ENCODE measurements at places on chromosomes 2 and 18.

GRCh38 chr2:47334356-47335136 lies 68.4 kb upstream of the MSH2 start:
- DNase-seq, result no peak

DNA sequence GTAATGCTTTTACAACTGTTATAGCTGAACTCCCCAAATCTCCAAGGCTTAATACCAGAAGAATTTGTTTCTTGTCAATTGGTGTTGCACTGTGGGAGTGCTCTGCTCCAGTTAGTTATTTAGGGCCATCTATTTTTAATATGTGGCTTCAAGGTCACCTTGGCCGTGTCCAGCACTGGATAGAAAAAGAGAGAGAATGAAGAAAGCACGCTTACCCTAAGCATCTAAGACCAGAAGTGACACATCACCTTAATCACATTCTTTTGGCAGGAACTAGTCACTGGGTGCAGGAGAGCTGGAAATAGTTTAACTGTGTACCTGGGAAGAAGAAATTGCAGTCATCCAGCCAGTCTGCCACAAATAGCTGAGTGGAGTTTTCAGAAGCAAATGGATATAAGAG lies 78.8 kb downstream of the VWC2L start:
- DNase-seq, result no peak

DNA sequence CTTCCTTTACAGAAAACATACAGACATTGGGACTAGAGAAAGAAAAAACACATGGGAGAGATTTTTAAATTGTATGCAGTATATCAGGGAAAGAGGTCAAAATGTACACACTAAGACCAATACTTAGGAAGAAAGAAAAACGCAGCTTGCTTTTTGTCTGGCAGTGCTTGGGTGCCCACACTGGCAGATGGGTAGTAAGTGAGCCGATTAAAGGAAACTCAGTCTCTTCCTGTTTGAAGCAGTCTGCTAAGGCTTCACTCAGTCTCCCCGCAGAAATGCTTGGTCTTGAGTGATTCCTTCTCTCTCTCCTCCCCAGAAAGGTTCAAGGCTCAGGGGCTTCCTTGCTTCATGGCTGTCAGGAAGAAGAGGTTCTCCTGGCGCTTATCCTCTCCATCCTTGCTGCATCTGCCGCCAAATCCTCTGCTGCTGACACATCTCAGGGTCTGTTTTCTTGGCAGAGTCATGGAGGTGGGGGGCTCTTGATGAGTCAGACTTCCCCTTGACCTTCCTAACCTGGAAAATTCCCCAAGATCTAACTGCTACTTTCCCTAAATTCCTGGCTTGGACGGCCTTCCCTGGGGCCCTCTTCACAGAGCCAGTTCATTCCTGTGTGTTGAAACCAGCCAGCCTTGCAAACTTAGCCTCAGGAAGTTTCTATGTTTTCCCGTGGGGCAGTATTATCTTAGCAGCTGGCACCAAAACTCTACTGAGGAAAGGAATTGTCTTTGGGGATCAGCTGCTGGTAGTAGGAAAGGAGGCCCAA lies 10.5 kb upstream of the TMSB10 start:
- peak; percentile 20 for DNase-seq

DNA sequence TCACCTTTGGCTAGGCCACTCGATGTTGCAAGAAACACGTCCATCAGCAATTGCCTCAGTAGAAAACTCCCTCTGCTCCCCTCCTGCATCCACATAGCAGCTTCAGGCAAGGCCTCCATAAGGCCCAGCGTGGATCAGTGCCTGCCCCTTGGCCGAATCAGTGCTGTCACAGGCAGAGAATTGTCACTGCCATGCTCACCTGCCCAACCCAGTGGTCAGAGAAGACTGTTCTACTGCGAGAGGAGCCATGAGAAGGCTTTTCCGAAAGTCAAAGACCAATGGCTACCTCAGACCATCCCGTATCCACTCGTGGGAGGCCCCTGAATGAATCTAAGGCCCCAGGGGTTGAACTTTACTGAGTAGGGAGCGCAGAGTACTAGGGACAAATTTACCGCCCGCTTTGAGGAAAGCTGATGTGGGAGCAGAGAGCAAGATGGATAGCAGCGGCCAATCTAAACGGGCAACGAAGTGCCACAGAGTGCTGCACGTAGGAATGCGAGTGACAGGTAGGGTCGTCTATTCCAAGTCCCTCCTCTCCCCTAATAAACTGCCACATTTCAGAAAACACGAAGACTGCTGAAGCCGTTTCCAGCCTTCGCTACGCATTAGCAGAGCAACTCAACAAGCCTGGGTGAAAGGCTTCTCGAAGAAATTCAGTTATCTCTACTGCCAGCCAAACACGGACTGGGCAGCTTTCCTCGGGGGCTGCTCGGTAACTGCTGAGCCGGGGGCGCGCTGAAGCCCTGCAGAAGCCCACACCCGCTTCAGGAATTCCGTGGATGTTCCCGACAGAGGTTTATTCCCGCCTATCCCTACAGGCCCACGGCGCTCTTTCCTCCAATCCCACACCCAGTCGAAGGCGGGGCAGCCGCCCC lies 968 bp upstream of the RALBP1 start:
- DNase-seq, result peak; percentile 90

DNA sequence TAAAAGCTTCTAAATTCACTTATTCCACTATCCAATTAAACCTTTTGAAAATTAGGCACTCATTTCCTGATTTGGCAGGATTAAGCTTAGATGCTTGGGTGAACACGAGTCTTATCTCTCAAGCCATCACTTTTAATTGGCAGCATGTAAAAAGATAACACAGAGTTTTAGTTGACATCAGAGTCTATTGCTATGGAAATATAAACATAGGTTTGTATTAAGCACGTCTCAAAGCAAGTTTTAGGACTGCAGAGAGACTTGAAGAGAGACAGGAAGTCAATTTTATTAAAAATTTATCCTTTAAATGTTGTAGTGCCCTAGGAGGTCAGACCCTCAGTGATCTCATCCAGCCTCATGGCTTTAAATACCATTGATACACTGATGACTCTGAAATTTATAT lies 5.6 kb downstream of the RBKS start:
- no peak for DNase-seq

- DNase-seq, result no peak
Observed at GRCh38 chr2:19529677-19530076, 171.3 kb upstream of the OSR1 start.

- DNase-seq, result no peak
Observed at GRCh38 chr18:55748227-55748738, 160.3 kb upstream of the TCF4 start.

DNA sequence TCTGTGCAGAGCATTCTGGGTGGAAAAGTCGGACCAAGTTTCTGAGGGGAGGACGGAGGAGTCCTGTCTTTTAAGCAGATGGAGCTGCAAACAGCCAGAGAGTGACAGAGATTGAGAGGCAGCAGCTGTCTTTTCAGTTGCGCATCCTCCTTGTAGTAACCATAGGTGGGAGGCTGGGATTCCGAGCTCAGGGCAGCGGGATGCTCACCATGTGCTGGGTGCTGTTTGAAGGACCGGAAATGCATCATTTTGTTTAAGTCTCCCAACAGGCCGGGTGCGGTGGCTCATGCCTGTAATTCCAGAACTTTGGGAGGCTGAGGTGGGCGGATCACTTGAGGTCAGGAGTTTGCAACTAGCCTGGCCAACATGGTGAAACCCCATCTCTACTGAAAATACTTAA lies 93.4 kb downstream of the AGAP1 start:
- DNase-seq, result no peak

GRCh38 chr2:15911686-15912085 lies 28.7 kb upstream of the MYCN start:
- no peak for DNase-seq

- no peak for DNase-seq
Observed at GRCh38 chr18:2997846-2998564, 14.9 kb downstream of the LPIN2 start.

DNA sequence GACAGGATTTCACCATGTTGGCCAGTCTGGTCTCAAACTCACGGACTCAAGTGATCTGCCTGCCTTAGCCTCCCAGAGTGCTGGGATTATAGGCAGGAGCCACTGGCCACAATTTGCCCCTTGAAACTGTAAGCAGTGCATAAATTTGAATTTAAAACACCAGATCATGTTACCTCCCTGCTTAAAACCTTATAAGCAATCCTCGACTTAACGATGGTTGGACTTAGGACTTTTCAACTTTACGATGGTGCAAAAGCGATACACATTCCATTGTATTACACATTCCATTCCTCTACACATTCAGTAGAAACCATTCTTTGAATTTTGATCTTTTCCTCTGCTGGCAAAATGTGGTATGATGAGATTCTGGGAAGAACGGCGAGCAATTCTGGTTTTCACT lies 23.2 kb upstream of the EFR3B start:
- DNase-seq, result no peak

DNA sequence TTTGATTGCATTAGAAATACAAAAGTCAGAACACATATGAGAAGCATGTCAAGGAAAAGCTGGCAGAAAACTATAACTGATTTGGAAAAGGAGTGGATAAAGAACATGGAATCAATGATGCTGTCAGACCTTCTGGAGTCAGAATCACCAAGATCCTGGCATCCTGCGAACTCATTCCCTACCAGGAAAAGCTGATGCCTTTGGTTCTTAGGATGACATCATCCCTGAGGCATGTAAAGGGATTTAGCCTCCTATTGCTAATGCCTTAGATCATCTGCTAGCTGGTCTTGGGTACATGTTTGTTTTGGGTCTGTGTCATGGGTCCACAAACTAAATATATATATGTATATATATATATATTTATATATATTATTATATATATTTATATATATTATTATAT lies 680.7 kb downstream of the EPHA4 start:
- DNase-seq, result peak; percentile 23

DNA sequence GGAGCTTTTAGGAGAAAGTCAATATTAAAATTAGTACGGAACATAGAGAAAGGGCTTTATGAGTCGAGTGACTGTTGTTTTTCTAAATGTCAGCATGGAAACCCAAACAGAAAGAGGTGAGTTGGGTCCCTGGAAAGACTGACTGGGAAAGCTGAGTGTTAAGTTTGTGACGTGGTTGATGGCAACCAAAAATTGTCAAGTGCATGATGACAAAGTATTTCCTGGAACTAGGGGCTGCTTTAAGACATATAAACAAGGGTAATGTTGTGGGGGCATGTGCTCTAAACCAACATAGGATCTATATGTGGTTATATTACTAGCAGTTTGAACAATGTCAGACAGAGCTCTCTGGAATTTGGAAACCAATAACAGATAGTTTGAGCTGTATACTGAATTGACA lies 50.9 kb upstream of the GPD2 start:
- no peak for DNase-seq

DNA sequence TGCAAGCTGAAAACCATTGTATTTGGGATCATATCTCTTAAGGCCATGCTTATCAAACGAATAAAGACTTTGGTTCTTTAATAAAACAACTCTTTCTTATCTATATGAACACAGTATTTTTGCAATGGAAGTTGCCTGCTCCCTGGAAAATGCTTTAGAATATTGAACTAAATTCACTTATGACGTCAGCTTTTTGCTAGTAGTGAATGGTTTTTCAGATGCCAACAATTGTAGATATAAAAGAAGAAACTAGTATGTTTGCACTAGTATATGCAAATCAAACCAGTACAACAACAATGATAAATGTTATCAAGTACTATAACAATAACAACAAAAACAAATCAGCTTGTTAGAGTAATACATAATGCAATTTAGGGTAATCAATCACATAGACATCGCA lies 1462.9 kb downstream of the SUCLG1 start:
- no peak for DNase-seq

GRCh38 chr2:8312221-8312620 lies 369.6 kb upstream of the ID2 start:
- DNase-seq, result no peak

DNA sequence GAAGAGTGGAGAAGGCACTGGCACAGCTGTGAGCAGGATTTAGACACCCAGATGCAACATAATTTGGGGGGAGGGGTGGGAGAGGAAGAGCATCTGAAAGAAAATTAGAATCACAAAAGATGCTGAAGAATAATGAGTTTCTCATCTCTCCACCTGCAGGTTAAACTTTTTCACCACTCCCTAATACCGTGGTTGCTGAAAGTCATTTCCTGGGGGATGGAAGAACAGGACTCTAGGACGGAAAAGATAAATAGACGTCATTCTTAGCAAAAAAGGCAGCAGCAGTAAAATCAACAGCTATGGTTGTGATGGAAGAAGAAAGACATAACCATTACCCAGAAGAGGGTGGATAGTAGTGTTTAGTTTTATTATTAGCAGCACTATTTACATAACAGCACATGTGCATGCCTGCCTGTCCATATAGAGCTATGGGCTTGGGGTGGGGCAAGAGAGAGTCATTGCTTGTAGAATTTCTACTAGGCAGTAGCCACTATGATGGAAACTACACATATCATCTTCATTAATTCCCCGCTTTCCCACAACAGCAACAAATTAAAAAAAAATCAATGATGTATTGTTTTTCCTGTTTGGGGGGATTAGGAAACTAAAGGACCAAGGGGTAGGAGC lies 212.2 kb downstream of the TRIB2 start:
- DNase-seq, result no peak

DNA sequence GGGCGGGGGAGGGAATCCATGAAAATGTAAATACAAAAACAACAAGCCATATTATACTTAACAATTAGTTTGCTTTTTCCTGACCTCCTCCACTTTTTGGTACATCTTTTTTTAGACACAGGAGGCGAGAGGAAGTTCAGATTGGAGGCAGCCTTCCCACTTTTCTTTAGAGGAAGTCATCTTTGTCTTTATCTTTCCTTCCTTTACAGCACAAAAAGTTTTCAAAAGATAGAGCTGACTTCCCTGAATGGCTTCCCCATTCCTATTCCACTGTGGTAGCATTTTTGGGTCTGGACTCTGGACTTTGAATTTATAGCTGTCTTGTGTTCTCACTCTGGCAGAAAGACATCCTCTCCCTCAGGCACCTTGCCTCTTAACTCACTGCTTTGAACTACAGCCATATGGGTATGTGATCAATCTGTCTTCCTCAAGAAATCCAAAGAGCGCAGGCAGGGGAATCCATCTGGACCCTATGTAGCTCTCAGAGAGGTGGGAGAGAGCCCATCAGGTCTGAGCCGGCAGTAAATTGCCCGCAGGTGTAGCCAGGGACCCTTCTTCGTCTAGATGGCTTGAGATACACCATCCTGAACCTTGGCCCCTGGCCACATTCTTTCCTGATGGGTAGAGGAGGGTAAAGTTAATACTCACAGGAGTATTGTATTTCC lies 101.9 kb downstream of the AQP4 start:
- no peak for DNase-seq

- DNase-seq, result no peak
Observed at GRCh38 chr2:216450346-216450745, 38.1 kb downstream of the SMARCAL1 start.

DNA sequence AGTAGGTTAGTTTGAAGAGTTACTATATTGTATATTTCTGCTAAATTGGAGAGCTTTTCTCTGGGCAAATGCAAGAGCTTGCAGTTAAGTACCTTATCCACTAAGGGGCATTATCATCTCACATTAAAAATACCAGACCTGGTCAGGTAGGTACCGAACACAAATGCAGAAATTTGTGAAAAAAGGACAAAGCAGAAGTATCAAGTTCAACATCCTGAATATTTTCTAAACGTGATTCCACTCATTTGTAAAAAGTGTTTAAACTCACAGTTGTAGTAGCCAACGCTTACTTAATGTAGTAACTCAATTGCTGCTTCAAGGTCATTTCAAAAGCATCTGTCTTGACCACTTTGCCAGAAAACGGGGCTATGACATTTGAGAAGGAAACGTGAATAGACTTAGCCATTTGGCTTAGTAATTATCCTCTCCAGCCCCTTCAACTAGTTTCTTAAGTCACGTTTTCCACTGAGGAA lies 52.1 kb downstream of the CYRIA start:
- DNase-seq, result no peak
